ENCODE measurements at places on chromosomes 1 and 21.

GRCh38 chr1:113647164-113647563, 112.1 kb downstream of the PHTF1 start:
- no peak for DNase-seq

DNA sequence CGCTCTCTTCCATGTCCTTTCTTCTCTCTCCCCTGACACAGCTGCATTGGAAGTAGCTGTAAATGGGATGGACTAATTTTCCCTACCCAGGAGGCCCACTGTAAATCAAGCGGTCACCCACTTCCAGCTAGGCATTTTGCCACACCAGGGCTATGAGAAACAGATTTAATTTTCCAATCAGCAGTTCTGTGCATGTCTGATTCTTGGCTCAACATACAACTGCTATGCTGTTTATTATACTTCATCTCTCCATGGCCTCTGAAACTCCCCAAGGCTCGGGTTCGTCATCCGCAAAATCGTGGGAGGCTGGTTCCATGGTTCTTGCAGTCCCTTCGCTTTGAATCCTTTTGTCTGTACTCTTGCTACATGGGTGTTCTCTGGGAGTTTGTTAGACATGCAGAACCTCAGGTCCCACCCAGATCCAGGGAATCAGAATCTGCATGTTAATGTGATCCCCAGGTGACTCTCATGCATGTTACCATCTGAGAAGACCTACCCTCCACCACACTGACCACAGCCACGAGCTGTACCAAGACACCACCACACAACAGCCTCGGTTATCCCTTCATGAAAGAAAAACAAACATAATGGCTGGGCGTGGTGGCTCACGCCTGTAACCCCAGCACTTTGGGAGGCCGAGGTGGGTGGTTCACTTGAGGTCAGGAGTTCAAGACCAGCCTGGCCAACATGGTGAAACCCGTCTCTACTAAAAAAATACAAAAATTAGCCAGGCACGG, 190.5 kb downstream of the GABPA start:
- DNase-seq: no peak

GRCh38 chr1:79259390-79260336, 253.1 kb upstream of the ADGRL4 start:
- DNase-seq: no peak

- no peak for DNase-seq
These were observed 64.8 kb downstream of the FCRL5 start for GRCh38 chr1:157487504-157487903.

DNA sequence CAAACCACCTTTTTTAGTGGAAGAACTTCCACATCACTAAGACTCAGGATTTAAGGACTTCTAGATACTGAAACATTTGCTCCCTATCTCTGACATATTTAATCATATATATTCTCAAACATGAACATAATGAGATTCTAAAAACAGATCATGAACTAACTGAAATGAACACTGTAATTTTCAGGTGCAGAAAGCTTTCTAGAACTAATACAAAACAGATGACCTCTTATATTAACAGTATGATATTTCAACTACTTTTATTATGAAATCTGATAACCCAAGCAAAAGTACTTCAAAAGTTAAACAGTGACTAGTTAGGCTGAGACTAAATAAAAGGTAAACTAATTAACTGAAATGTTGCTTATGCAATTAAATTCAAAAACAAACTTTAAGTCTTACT, 157.5 kb downstream of the COP1 start:
- no peak for DNase-seq

DNA sequence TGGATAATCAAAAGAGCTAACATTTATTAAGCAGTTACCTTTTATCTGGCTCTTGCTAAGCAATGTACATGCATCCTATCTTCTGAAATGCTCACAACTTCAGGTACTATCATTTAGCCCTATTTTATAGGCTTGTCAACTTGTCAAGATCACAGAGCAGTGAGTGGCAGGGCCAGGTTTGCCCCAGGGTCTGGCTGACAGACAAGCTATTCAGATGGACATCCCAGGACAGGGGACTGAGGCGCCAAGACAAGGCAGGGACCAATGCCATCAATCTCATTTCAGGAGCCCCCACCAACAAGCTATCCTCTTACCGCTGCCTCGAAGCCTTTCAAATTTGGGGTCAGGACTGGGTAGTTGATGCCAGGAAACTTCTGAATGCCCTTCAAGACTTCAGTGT, 8.9 kb downstream of the HMGCL start:
- no peak for DNase-seq

DNA sequence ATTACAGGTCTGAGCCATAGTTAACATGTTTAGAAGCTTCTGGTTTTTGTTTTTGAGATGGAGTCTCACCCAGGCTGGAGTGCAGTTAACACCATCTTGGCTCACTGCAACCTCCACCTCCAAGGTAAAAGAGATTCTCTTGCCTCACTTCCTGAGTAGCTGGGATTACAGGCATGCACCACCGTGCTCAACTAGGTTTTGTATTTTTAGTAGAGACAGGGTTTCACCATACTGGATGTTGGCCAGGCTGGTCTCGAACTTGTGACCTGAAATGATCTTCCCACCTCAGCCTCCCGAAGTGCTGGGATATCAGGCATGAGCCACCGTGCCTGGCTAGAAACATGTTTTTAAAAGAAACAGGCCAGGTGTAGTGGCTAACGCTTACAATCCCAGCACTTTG, 10.5 kb downstream of the NDUFS5 start:
- DNase-seq: no peak

- no peak for DNase-seq
These were observed 137.2 kb downstream of the KCTD3 start for GRCh38 chr1:215704089-215704860.

DNA sequence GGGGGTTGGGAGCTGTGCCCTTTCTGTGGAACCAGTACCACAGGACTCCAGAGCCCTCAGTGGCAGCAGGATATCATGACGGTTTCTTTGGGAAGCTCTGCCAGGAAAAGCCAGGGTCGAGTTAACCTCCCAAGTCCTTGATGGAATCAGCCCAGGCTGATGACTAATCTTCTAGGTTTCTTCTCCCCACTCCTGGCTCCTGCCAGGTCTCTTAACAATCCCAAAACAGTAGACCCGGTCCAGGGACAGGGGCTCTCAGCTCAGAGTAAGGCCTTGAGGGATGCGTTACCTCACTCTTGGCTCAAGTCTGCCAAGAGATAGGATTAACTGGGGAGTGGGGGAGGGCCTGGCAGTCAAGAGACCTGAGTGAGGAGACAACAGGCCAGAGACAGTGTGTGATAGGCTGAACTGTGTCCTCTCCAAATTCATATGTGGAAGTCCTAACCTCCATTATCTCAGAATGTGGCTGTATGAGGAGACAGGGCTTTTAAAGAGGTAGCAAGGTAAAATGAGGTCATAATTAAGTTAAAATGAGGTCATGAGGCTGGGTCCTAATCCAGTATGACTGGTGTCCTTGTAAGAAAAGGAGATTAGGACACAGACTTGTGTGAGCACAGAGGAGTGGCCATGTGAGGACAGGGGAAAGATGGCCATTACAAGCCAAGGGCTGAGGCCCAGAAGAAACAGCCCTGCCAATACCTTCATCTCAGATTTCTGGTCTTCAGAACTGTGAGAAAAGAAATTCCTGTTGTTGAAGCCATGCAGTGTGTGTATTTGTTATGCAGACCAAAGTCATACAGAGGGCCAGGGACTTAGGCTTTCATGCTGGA, 95.0 kb downstream of the BEND5 start:
- no peak for DNase-seq

DNA sequence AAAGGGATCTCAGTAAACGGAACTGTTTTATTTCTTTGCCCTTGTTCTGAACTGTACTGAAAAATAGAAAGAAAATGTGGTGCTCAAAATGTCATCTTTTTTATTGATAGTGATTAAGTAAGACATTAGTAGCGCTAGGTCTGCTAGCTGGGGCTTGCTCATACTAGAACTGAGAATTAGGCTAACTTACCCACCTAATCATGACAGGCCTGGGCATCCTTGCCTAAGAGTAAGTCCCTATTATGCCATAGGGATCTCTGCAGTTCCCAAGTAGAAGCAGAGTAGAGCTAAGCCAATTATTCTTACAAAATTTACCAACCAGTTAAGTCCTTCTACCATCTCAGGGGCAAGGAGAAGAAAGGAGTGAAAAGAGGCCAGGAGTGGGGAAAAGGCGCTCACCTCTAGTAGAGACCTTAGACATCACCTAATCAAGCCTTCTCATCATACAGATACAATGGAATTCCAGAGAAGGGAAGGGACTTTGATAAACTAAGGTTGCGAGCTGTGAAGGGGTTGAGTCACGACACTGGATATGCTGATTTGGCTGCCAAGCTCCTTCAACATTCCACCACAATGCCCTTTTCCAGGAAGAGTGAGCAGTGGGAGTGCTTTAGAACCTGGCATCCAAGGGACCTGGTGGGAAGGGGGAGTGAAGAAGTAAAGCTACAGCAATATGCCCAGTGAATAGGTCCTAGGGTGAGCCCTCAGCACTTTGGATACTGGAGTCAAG, 27.7 kb upstream of the RPTN start:
- DNase-seq: no peak

DNA sequence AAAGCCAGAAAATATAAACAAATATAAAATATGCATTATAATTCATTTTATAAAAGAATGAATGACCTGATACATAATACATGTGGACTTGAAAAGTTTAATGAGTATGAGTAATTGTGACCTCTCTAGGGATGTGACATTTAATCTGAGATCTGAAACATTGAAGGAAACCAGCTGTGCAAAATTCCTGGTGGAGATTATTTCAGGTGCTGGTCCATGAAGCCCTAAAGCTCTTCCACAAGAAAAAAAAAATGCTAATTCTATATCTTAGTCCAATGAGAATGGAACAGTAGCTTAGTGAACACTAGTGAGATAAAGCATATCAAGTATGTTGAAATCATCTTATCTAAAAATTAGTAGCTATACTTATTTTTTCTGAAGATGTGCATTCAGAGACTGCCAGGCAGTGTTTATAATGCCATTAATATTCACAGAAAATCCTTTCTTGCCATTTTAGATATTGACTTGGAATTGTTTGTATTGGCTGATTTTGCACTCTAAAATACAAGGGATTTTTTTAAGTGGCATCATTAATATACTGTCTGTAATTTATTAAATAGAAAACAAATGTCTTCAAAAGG, 1485.9 kb downstream of the PLA2G4A start:
- no peak for DNase-seq

DNA sequence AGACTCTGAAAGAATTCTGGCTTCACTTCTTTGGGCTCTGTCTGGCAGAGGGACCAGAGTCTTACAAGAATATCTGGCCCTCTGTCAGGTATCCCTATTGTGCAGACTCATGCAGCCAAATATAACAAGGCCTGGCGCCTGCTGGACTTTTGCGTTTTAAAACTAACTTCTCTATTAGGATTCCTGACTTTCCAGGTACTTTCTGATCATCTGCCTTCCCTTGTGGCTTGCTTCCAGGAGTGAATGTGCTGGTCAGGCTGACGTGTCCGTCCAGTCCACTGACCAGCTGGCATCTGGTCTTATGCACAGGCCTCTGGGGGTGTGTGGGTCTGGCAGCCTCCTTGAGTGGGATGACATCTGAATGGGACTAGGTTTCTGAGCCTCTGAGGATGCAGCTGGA, 8.6 kb upstream of the RAB29 start:
- no peak for DNase-seq

GRCh38 chr21:22224261-22224660, 1226.1 kb downstream of the NCAM2 start:
- DNase-seq: no peak

DNA sequence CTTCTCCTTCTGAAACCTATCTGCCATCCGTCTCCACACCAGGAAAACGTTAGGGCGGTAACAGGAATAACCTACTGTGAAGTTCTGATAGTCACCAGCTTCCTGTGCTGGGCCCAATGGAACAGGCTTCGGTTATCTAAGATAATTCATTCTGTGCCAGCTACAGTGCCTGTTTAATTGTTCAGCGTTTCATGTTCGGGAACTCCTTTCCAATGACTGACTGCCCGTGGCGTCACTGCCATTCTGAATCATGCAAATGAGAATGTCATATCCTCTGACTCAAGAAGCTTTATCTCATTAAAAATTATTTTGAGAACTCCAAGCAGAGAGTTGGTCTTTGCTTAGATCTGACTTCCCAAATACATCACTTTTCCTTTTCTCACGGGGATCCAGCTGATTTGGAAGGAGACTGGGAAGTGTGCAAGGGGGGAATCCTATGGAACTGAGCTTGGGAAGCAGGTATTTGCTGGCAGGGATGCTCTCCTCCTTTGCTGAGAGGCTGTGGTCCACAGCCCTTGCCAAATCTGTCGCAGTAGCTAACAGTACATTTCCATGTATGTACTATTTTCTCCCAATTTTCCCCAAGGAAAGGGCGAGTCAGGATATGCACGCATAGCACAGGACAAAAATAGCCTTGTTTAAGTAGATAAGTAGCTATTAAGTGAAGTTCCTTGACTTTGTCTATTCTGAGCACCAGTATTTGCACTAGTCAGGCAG, 358.7 kb downstream of the LTN1 start:
- DNase-seq: no peak

GRCh38 chr1:176963181-176963580, 201.3 kb downstream of the ASTN1 start:
- no peak for DNase-seq

GRCh38 chr1:65512383-65512782, 91.9 kb downstream of the LEPR start:
- no peak for DNase-seq

DNA sequence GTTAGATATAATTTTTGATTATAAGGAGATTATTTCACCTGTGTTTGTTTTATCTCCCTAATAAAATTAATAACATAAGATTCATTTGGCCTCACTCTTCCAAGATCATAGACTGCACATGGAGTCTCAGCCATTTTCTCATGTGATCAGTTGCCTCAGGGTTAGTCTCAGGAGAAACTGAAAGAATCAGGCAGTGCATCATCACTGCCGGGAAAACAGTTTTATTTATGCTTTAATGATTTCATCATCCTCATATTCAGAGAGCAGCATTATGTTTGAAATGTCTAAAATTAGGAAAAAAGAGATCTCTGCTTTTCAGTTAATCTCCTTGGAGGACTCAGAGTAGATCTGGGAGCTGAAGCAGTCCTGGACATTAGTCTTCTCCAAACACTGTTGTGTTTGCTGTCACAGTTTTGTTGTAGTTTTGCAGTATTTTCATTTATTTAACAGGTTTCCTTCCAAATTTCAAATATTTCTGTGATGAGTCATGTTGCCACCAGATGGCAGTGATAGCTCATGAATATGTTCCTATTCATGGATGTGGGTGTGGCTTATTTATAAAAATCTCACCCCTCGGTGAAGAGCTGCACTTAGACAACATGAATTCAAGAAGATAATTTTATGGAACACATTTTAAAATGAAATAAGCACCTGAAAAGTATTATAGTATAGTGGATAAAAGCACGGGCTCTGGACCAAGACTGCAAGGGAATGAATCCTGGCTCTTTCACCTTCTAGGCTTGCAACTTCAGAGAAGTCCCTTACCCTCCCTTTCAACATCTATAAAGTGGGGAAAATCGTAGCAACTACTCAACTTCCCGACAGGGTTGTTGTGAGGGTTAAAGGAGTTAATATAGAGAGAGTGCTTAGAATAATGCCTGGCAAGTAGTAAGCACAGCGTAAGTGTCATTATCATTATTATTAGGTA, 31.2 kb downstream of the CHD1L start:
- DNase-seq: no peak

- no peak for DNase-seq
These were observed 76.0 kb downstream of the PAPPA2 start for GRCh38 chr1:176539018-176539417.
